ENCODE measurements at places on chromosomes 13 and 19.

- no peak for DNase-seq
Observed at GRCh38 chr13:36725936-36726335, 52.1 kb downstream of the SERTM1 start.

- no peak for DNase-seq
Observed at GRCh38 chr13:23789576-23790346, 99.4 kb downstream of the MIPEP start.

GRCh38 chr19:58248886-58249285, 20.2 kb downstream of the ZNF544 start:
- DNase-seq: no peak

DNA sequence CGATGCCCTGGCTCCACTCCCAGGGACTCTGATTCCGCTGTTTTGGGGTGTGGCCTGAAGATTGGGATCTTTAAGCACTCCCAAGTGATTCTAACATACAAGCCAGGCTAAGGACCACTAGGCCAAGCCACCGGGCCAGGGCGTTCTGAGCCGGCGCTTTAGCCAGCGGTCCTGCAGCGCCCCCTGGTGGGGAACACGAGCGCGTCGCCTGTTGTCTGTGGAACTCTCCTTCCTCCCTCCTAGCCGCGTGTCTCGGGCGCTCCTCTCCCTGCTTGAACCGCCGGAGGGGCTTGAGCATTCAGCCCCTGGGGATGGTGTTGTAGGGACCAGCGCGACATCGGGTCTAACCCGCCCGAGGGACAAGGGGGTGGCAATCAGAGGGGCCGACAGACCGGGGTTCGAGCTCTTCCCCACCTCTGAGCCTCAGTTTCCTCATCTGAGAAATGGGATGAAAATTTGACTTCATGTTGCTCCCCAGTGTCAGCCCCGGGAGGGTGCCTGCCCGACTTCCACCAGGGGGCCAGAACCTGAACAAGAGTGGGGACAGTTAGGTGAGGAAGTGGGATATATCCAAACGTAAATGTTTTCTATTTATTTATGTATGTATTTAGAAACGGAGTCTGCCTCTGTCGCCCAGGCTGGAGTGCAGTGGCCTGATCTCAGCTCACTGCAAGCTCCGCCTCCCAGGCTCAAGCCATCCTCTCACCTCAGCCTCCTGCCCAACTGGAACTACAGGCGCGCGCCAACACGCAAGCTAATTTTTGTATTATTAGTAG, 18.0 kb upstream of the PNMA8B start:
- peak; percentile 76 for DNase-seq

DNA sequence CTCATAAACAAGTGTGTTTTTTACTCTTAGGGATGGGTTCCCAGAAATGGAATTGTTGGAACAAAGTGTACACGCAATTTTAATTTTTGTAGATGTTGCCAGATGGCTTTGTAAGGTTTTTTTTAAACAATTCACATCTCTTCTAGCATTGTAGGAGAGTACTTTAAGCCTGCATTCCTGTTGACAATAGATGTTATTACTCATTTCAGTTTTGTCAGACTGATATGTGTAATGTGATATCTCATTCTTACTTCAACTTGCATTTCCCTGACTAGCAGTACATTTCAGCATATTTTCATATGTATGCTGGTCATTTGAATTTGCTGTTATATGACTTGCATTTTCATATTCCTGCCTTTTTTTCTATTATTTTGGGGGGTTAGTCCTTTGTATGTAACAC, 186.6 kb upstream of the SLITRK6 start:
- DNase-seq: no peak

DNA sequence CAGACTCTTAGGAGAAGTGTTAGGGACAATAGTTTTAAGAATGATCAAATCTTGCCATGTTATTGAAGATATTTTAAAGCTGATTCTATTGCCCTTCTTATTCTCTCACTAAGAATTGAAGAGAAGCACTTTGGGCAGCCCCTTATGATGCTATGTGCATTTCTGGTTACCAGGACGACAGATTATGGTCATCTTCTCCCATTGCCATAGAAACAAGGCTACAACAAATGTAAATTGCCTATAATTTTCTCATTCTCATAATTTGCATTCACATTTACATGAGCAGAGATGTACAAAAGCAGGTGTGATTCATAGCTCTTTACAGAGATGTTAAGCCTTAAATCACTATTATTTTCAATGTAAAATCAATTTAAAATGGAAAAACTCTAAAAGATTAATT, 137.3 kb upstream of the PCDH9 start:
- DNase-seq: no peak

DNA sequence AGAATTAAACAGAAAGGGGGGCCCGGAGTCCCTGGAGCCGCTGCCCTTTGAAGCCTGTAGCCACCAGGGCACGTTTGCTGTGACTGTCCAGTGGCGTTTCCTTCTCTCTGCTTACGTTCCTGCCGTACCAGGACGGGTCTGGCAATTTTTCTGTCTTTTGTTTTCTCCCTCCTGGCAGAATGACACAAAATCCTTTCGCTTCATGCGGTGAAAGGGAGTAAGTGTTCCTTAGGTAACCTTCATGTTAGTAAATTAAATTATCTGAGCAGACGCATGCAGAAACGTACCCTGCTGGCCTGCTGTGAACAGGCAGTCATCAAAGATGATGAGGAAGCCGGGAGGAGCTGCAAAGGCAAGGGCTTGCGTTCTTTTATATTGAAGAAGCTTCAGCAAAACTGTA, 299.3 kb upstream of the ARGLU1 start:
- no peak for DNase-seq

GRCh38 chr19:35013820-35014754, 14.0 kb downstream of the GRAMD1A start:
- peak; percentile 84 for DNase-seq

GRCh38 chr13:32829676-32830335, 186.4 kb upstream of the KL start:
- DNase-seq: no peak

GRCh38 chr19:7550169-7550770, 14.8 kb downstream of the PNPLA6 start:
- no peak for DNase-seq

GRCh38 chr19:33424181-33424580, 50.7 kb downstream of the CEBPG start:
- no peak for DNase-seq

DNA sequence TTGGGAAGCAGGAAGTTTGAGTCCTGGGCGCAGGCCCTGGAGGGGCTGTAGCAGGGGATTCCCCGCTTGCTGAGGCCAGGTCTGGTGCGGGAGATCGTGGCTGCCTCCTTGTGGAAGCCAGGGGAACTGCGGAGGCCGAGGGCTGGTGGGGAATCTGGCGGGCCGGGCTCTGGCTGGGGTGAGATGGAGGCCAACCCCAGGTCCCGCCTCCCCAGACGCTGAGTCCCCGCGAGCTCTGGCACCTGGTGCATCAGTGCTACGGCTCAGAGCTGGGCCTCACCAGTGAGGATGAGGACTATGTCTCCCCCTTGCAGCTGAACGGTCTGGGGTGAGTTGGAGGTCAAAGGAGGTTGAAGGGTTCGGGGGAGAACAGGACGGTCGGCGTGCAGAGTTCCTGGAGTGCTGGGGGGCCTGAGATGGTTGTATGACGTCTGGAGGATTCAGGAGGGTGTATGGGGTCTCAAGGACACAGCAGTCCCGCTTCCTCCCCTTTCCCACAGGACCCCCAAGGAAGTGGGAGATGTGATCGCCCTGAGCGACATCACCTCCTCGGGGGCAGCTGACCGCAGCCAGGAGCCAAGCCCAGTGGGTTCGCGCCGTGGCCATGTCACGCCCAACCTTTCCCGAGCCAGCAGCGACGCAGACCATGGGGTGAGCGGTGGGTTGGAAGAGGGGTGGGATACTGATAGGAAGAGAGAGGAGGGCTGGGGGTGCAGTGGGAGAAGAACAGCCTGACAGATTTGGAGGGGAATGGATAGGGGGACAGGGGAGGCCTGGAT, 13.1 kb downstream of the GRAMD1A start:
- DNase-seq: peak; percentile 87

DNA sequence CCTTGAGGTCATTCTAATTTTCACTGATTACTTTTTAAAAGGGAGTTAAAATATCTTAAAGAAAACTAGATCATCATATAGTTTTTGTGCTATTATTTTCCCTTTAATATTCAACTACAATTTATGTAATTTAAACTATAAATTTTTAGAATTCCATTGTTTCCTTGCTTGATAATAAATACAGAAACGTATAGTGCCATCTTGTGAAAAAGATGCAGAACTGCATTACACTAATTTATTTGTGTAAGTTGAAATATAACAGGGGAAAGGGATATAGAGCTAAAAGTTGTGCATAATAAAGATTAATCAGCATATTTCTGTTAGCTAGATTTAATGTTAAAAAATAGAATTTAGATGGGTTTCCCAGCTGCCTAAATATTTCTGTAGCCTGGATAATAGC, 61.5 kb upstream of the TDRD3 start:
- DNase-seq: no peak

DNA sequence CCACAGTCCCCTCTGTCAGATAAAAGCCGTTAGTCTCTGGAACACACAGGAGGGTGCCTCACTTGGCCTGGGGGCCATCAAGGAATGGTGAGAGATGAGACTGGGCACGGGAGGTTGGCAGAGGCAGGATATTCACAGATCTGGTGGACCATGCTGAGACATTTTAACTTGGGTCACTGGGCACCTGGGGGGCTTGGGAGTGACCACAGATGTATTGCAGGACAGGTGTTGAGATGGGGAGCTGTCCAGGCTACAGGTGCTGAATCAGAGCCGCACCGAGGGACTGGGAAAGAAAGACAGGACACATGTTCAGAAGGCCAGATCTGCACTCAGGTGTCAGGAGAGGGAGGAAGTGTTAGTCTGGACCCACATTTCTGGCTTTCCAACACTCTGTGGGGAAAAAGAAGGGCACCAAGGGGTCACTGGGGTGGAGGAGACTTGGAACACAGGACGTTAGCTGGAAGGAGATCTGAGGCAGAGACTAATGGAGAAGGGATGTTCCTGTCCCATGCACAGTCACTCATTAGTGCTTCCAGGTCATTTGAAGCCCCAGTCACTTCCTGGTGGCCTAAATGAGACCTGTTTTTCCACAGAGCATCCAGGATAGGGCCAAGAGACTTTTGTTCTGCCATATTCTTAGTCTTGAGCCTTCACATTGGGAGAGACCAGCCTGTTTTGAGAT, 56.1 kb downstream of the CHST8 start:
- DNase-seq: no peak

DNA sequence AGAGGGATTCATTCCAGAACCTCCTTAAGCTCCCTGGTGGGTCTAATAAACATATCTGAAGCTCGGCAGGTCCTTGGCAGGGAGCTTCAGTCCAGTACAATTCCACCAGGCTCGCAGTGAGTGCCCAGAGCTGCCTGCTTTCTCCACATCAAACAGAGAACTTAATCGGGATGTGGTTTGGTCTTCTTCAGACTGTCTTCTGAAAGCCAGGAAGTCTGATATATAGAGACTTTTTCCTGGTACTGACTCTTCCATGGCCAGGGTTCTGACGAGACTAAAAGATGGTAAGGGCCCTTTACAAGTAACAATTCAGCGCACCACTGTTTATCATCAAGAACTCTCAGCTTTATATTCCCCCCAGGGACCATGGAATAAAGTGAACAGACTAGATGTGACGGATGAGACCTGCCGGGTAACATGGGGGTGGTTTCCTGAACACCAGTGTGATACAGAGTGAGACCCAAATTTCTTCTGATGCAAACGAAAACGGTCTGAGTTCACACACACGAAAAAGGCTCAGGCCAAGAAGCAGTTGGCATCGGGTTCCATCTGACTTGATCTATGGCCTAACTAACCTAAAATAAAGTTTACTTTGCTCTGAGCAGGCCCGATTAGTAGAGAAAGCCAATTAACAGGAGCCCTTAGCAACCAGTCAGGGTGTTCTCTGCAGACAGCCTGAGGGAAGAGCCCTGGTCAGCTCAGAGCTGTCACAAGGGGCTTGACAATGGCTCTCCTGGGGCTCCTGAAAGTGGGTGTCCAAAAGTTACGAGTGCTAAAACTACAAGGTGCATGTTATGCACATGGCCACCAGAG, 29.0 kb downstream of the RANBP3 start:
- DNase-seq: peak; percentile 40

DNA sequence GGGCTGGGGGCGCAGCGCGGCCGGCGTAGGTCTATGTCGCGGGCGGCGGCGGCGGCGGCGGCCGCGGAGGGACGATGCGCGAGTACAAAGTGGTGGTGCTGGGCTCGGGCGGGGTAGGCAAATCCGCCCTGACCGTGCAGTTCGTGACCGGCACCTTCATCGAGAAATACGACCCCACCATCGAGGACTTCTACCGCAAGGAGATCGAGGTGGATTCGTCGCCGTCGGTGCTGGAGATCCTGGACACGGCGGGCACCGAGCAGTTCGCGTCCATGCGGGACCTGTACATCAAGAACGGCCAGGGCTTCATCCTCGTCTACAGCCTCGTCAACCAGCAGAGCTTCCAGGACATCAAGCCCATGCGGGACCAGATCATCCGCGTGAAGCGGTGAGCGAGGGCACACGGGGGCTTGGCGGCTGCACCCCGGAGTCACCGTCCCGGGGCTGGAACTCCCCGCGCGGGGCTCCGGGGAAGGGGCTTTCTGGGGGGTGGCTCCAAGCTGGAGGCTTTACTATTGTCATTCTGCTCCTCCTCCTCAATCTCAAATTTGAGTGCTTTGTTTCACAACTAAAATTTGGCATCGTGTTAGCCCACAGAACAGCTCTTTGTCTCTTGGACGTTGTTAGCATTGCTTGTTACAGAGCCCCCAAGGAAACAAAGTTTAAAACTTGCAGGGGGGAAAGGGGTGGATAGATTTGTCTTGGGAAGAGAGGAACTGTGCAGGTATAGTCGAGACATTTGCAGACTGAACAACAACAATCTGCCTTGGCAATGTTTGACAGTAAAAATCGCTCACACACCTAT, 630 bp downstream of the RAP2A start:
- DNase-seq: peak; percentile 52

DNA sequence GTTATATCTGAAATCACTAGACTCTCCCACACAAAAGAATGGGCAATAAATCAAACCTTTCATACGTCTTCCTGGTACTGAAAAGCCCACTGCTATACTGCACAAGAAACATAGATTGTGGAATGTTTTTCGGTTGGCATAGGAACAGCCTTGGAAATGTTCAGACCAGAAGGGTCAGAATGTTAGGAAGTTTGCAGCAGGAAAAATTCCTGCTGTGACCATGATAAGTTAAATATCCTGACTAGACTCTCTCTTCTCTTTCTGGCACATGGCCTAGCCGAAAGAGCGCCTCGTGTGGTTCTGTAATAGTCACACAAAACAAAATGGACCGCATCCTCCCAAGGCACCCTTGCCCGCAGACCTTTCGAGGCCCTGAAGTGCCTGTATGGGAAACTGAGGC, 427.2 kb downstream of the COG6 start:
- DNase-seq: no peak

- DNase-seq: no peak
Observed at GRCh38 chr13:28581451-28581850, 77.5 kb upstream of the POMP start.

GRCh38 chr19:17627921-17628320, 60.2 kb downstream of the UNC13A start:
- no peak for DNase-seq

- DNase-seq: no peak
Observed at GRCh38 chr19:2089001-2089711, 7.0 kb downstream of the MOB3A start.

DNA sequence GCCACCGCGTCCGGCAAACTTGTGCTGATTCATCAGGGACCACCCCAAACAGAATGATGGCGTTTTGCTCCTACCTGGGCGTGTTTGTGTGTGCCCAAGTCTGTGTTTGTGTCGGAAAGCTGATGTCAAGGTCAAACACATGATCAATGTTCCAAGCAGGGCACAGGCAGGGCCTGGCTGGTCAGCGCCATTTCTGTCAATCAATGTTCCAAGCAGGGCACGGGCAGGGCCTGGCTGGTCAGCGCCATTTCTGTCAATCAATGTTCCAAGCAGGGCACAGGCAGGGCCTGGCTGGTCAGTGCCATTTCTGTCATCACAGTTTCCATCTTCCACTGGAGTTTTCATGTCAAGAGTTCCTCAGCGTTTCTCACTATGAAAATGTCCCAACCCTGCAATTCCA, 14.9 kb upstream of the GRTP1 start:
- DNase-seq: no peak

Measured in CD4-positive, alpha-beta T cell treated with Interleukin-10 for 1 hour (primary cell).